ENCODE measurements at places on chromosomes 12 and 14.

DNA sequence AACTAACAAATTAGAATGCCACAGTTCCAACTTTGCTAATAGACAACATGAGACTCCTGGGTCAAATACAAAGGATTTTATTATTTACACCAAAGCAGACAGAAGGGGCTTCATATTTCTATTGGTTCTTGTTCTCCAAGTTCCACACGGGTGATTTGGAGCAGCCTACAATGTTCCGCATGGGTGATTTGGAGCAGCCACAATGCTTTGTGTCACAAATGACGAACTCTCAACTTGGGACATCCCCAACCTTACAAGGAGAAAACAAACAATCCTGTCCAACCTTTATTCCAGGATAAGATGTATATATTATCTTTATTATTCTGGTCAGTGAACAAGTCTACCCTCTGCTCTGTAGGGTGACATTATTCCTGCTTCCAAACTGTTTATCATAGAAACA lies 694.3 kb upstream of the MGAT4C start:
- DNase-seq: no peak

- no peak for DNase-seq
These were observed 59.6 kb upstream of the NCOR2 start for GRCh38 chr12:124626971-124627411.

DNA sequence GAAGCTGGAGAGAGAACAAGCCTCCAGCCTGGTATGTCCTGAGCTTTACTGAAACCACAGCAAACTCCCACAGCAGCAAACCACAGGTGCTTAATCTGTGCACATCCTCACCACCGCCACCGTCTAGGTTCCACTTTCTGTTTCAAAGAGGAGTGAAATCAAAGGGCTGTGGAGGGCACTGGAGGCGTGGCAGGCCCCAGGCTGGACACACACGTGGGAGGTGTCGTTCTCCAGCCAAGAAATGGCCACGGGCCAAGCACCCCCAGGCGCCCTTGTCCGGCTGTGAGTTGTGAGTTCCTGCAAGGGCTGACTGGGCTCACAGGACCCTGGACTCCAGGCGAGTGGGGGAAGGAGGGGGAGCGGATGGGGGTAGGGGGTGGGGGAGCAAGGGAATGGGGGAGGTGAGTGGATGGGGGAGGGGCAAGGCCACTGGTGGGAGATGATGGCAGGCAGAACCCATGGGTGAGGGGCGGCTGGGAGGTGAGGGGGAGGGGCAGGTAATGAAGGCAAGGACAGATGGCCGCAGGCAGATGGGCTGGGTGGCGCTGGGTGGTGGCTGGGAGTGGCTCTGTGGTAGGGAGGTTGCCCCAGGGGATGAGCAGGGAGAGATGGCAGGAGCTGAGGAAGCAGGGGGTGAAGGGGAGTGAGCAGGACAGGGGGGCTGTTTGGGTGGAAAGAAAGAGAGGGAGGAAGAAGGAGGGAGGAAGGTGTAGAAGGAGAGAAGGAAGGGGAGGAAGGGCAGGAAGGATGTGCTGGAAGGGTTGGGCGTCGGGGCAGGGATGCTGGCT lies 86.7 kb downstream of the NCOR2 start:
- DNase-seq: no peak

DNA sequence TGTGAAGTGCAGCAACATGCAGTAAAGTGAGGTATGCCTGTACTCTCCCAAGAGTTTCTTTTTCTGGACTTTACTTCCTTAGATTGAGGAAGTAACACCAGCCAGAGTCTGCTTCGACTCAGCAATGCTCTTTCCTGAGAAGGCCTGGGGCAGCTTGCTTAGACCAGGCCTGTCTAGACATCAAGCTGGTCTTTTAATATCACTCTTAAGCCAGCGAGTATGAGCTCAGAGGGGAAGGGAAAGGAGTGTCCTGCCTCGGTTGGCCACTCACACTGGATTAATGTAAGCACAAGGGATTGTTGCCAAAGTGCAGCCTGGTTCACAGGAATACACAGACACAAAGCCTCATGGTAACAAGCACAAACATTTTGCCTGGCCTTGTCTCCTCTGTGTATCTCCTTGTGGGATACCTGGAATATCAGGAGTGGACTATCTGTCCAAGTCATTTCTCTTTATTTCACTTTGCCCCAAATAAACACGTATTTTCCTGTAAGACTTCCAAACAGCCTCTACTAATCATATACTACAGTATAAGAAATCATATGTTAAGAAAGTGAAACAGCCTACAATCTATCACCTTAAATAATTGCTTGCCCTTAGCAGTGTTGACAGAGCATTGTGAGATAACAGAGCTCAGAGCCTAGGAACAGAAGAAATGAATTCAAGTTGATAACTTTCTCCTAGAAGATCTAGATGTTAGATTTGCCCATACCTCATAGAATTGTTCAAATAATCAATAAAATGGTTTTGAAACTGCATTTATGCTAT lies 121.2 kb upstream of the DAAM1 start:
- no peak for DNase-seq

DNA sequence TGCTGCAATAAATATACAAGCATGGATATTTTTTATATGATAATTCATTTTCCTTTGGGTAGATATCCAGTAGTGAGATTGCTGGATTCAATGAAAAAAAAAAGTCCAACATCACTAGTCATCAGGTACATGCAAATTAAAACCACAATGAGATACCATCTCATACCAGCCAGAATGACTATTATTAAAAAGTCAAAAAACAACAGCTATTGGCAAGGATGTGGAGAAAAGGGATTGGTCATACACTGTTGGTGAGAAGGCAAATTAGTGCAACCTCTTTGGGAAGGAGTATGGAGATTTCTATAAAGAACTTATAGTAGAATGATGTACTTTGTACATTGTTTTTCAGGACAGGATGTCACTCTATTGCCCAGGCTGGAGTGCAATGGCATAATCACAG lies 531.2 kb upstream of the MGAT4C start:
- no peak for DNase-seq

DNA sequence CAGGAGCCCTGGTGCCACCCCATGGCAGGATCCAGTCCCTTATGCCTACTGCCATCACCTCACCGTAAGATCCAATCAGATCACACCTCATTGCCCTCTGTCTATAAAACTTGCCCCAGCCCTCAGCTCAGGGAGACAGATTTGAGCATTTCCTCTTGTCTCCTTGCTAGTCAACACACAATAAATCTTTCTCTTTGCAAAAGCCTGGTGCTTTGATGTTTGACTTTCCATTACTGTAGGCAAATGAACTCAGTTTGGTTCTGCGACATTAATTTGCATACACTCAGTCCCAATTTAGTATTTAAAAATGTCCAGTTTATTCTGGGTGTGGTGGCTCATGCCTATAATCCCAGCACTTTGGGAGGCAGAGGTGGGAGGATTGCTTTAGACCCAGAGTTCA lies 188.4 kb downstream of the AEBP2 start:
- DNase-seq: no peak

DNA sequence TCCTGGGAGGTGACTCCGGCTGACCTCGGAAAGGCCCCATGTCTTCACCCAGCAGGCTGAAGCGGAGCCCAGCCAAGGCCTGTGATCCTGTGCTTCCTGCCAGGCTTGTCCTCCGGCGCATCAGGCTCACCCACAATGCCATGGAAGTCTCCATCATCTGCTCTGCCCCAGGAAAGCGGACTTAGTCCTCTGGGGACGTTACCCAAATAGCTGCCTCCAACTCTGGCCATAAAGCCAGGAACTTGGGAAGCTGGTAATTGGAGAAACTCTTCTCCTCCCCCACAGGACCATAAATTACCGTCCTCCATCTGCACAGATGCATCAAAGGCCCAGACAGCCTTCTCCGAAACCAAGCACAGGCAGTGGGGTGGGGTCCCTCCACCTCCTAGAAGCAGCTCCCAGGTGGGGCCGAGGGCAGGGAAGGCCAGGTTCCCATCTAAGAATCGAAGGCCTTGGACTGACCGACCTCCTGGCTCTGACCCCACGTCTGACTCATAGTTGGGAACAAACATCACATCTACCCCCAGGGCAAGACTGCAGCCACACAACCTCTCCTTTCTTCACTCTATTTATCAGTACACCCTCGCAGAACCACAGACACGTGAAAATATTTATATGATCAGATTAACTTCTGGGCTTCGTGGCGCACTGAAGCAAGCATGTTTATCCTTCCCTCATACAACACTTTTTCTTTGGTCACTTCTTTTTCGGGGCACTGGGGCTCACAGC lies 56.4 kb downstream of the PITPNM2 start:
- DNase-seq: no peak

- no peak for DNase-seq
These were observed 834 bp downstream of the COCH start for GRCh38 chr14:30874999-30875787.

DNA sequence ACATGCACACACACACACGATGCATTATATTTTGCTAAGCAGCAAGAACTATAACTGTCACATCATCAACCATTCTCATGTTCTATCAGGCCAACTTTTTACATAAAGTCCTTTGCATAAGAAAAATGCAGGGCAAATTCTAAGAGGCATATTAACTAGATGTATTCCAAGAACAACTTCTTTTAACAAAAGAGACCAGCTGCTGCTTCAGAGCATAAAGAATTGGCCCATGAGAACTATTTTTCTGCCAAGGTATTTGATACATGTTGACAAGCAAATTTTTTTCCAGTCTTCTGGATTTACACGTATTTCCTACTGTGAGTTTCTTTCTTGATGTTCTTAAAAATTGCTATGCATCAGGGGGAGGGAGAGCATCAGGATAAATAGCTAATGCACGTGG lies 27.2 kb downstream of the GLT8D2 start:
- DNase-seq: no peak

DNA sequence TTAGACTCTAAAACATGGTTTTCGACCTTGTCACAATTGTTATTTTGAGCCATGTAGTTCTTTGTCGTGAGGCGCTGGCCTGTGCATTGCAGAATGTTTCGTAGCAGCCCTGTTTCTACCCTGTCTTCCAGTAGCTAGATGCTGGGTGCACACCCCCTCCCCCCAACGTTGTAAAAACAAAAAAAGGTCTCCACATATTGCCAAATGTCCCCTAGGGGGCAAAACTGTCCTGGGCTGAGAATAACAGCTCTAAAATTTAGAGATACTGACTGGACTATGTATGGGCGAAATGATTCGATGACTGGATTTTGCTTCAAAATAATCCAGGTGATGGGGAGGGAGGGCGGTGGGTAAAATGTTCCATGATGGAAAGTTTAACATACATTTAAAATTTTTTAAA lies 126.1 kb upstream of the FUT8 start:
- DNase-seq: no peak

DNA sequence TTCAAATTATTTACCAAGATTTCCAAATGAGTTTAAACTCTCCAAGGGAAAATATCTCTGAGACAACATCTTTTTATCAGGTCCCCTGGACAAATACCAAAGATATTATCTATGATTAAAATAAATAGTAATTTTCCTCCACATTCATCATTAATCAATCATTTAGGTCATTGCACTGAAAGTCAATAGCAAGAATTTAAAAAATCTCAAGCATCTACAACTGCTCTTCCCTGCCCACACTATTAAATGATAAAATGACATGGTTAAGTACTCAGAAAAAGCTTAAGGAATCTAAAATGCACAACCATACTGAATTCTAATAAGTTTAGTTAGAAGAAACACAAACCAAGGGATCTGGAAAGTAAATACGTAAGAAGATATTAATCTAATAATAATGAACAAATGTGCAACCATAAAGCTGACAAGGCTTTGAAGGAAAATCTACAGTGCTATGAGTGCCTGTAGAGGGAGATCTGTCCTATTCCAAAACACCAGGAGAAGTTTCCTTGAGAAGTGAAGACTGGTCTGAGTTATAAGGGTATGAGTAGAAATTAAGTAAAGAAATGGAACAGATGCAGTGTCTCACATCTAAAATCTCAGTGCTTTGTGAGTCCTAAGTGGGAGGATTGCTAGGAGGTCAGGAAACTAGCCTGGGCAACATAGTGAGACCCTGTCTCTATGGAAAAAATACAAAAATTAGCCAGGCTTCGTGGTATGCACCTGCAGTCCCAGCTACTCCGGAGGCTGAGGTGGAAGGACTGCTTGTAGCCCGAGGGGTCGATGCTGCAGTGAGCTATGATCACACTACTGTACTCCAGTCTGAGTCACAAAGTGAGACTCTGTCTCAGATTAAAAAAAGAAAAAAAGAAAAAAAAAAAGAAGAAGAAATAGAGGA lies 19.2 kb downstream of the INTS13 start:
- no peak for DNase-seq

DNA sequence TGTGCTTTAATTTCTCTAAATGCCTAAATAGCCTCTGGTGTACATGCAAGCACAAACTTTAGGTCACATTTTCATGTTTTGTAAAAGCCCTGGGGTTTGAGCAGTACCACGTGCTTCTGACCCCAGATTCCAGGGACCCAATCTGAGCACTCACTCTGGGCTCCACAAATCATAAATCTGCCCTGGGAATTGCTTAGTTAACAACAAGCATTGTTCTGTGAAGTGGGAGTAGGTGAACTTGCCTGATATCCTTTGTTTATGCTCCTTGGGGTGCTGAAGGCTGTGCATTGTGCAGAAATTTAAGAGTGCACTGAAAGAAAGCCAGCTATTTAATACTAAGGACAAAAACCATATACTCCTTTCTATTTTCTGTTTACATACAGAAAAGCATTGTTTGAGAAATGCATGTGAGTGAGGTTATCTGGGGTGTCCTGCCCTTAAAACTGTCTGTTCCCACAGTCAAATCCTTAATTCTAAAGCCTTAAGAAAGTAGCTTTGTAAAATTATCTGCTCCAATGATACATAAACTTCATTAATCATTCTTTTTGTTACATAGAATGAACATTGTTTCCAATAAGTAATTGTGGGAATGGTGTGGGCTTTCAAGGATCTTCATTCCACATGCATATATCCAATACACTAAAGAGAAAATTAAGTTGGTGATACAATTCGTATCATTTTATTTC lies 258.6 kb upstream of the NPAS3 start:
- no peak for DNase-seq

- DNase-seq: no peak
These were observed 74.9 kb downstream of the NOVA1 start for GRCh38 chr14:26522967-26523366.

- peak; percentile 34 for DNase-seq
These were observed 1.7 kb downstream of the CYP27B1 start for GRCh38 chr12:57765003-57765697.

DNA sequence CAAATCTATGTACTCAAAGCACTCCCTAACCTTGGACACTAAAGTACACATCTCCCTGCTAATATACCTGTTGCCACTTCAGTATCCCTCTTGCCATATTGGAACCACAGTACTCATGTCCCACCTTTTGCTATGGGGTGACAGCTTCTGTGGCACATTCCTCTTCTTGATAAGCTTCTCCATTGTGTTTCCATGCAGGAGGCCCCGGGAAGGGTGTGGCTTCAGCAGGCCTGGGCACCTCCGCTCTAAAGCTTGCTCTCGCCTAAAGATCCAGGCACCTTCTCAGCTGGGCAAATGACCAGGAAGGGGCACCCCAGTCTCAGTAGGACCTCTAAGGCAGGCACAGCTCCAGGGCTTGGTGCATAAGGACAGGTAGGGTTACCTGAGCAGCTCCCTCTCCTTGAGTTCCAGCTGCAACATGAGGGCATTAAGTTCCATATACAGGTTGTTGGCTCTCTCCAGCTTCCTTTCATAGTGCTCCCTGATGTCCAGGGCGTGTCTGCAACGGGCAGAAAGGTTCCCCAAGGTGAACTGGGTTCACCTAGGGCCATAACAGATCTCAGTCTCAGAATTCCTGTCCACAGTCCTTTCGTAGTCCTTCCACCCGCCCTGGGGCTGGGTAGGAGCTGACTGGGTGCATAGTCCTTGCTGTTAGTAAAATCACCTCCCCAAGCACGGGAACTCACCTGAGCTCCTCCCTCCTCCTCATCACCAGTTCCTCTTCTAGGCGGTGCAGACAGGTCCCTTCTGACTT lies 15.9 kb downstream of the MAP3K12 start:
- DNase-seq: no peak

GRCh38 chr12:90484094-90484493 lies 470.9 kb downstream of the CCER1 start:
- DNase-seq: no peak

Data from activated naive CD4-positive, alpha-beta T cell (primary cell).